EH (cell line): ENCODE measurements at places on chromosomes 2 and 18.

DNA sequence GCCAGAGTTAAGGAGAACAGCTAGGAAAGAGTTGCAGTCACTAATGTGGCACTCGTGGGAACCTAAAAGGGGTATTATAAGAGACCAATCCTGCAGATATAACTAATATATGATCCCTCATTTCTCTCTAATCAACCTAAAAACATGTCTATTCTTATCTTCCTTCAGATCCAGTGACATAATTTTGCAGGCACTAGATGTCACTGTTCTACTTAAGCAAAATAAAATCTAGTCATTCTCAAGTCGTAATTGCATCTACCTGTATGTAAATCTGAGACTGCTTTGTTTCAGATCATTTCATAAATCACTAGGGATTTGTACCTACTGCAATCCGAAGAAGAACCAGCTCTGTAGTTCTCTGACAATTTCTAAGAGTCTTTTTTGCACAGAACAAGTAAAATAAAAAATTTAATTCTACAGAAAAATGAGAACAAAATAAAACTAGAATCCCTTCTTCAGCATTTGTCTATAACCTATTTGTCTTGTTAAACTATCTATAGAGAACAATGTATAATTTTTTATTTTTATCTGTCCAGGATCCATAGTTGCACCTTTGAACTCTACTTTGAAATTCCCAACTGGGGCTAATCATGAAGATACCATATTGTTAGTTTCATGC lies 56.5 kb upstream of the ERBB4 start:
- peak; percentile 13 for DNase-seq

GRCh38 chr18:34805878-34806351 lies 95.8 kb downstream of the DTNA start:
- DNase-seq: no peak

- DNase-seq: no peak
Observed at GRCh38 chr2:114821055-114821454, 378.6 kb downstream of the DPP10 start.

DNA sequence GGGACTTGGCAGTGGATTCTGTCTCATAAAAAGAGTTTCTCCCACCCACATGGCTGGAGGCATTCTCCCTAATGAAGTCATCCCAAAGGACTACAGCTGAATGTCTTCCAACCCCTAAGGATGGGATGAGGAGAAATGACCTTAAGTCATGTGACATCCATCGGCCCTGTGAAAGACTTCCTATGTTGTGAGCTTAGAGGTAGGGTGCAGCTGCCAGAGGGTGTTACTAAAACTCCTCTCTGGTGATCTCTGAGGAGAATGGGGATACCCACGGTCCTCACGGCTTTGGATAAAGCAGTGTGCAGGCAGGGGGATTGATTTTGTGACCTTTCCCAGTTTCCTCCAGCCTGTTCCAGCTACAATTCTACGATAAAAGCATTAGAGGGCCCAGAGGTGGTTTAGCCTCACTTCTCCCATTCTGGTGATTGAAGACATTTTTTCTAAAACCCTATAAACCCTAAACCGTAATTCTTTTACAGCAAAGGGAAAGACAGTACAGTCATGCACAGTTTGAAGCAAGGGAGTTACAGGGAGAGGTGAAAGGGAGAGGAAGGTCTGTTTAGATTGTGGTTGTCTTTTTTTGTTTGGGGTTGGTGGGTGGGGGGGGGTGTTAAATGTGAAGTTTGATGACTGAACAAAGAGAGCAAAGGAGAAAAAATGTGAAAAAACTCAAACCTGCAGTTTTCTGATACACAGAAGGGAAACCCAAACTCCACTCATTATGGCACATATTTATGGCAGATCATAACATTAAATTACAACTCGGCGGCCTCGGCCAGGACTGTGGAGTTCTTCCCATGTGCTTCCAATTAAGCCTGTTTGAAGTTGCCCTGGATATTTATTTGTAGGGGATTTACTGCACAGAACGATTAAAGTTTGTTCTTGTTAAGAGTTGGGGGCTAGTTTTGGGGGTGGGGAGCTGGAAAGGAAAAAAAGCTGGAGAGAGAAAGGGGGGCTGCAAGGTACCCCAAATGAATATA lies 26.6 kb upstream of the SLC14A2 start:
- peak; percentile 91 for DNase-seq

DNA sequence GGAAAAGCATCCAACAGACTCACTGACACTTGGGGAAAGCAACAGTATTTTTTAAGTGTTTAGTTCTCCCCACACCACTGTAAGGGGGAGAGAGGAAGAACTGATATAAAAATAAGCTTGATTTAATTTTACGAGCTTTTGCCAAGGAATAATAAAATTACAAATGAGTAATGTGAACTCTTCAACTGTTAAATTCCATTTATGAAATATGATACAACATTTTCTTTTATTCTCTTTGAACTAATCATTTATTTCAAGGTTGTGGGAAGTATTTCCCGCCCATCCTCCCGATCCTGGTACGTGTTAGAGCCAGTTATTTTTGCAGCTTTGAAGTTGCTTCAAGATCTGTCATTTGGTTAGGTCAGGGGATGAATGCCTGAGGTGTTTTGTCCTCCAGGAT lies 35.2 kb downstream of the WDPCP start:
- peak; percentile 53 for DNase-seq

- peak; percentile 24 for DNase-seq
Observed at GRCh38 chr2:36582538-36582937, 15.4 kb downstream of the FEZ2 start.

- DNase-seq: no peak
Observed at GRCh38 chr2:27288610-27289009, 6.4 kb downstream of the TRIM54 start.

DNA sequence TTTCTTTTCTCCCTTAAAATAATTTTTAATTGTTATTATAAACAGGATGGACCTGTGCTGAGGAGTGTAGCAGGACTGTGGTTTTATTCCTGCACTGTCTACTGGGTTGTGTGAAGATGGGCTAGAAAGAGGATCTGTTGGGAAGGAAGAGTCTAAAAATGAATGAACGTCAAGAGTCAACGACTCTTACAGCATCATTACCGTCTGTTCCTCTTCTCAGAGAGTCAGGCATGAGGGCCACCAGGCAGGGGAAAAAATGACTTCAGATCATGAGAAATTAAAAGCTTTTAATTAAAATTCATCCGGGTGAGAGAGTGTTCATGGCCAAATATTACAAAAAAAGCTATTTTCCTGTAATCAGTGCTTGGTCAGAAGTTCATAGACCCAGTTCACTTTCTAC lies 32.6 kb downstream of the SRSF7 start:
- no peak for DNase-seq

DNA sequence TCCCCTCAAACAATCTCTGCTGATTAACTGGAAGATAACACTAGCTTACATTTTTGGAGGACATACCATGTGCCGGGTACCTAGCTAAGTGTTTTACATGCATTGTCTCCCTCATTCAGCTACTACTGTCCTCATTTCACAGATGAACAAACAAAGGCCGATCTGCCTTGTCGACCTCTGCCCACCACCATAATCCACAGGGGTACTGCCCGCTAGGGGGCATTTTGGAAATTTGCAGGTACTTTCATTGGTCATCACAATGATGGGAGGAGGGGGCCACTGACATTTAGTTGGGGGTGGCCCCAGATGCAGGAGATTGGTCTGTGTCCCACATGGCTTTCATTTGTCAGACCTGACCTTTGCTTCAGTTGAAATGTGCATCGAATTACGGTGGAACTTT lies 3.9 kb upstream of the TMEM163 start:
- no peak for DNase-seq

DNA sequence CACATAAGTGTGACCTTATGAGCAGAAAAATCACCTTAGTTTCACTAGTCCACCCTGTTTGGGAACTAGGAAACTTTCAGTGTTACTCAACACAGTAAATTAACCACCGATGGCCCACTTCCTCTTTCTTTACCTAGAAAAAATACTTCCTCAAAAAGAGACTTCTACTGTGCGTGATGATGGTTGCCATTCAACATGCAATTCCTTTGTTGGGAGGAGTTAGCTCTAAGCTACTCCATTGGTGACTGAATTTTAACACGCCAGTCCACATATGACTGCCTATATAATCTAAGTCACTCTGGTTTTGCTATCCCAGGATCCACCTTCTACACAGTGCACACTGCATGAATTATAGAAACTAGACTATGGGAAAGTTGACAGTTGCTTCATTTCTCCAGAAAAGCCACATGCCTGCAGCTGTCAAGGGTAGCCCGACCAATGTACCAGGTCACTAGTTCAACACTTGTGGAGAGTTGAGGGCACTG lies 47.8 kb upstream of the REG3G start:
- DNase-seq: no peak

- DNase-seq: no peak
Observed at GRCh38 chr2:7766978-7767565, 849.9 kb downstream of the RNF144A start.

DNA sequence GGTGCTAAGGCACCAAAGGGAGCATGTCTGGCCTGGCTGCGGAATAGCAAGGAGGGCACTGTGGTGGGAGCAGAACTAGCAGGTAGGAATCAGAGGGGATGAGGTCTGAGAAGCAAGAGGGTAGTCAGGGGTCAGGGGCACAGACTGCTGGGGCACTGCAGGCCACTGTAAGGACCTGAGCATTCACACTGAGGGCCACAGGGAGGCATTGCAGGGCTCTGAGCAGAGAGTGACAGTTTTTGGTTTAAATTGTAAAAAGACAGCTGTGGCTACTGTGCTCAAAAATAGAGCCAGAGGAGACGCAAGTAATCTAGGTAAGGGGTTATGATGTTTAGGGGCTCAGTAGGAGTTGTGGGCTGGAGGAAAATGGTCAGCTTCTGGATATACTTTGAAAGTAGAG lies 41.5 kb downstream of the ARHGAP25 start:
- DNase-seq: no peak
